ENCODE measurements at places on chromosomes 1 and 21.
A peak's percentile ranks its signal among the peaks of the same experiment; 100 is the strongest.

- DNase-seq, result no peak
Observed at GRCh38 chr1:185515696-185516095, 198.7 kb upstream of the IVNS1ABP start.

- peak; percentile 22 for DNase-seq
Observed at GRCh38 chr1:41653574-41653973, 169.1 kb upstream of the EDN2 start.

GRCh38 chr21:32412162-32413014 lies at the start of gene EVA1C:
EVA1C (plus strand) TSS chr21:32412706; CDS start chr21:32412854, 148 bp downstream.
- no peak for DNase-seq

GRCh38 chr21:38772646-38773045 lies 33.1 kb upstream of the ETS2 start:
- no peak for DNase-seq

- no peak for DNase-seq
Observed at GRCh38 chr1:55886856-55887712, 671.9 kb upstream of the USP24 start.

GRCh38 chr1:27522432-27523336 lies 32.7 kb upstream of the WASF2 start:
- DNase-seq, result peak; percentile 87

GRCh38 chr1:212366901-212367300 lies 47.8 kb downstream of the PACC1 start:
- DNase-seq, result no peak

- no peak for DNase-seq
Observed at GRCh38 chr1:25629836-25630235, 13.2 kb downstream of the MAN1C1 start.

DNA sequence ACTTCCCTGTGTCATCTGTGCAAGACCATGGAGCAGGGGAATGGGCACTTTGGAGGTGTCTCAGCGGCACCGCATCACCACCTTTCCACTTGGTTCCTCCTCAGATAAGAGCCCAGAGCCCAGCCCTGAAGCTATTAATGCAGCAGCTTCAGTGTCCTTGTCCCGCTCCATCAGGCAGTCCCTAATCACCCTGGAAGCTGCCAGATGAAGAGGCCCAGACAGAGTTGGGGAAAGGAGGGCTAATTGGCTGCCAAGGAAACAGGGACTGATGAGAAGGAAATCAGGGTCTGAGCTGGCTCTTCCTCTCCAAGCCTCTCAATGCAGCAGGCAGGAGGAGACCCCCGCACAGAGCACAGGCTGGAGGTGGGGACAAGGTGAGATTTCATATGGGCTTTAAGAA lies 83.1 kb upstream of the KLHDC7A start:
- DNase-seq, result no peak

DNA sequence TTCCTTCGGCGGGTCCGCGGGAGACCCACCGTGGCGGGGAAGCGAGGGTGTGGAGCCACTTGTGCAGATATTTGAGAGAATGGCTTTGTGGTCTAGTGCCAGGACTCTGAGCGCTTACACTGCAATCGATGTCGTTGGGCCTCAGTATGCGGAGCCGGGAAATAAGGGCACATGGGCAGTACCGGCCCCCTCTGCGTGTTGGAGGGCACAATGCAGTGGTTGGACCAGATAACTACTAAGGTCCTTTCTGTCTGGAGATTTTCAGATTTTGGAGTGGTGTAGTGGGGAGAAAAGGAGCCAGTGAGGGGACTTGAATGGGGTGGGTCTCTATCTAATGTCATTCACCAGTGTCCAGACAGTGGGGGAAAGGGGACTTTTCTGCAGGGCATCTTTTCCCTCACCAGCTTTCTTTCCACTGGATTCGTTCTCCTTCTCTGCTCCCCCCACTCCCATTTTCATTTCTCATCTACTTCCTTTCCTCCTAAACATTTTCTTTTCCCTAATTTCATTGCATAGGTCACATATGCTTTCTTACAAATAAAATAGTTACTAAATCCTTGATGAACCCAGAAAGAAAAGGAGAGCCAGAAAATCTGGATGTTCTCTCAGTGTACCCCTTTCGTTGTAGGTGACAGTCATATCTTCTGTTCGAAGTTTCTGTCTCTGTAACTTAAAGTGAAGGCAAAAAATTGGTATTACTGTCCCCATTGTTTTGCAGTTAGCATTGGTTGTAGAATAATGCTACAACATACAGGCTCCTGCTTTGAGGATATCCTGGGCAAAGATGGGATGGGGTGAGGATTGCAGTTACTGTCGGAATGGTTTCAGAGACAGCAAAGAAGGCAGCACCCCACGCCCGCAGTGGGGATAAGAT lies 1.4 kb downstream of the ATF3 start:
- DNase-seq, result no peak

DNA sequence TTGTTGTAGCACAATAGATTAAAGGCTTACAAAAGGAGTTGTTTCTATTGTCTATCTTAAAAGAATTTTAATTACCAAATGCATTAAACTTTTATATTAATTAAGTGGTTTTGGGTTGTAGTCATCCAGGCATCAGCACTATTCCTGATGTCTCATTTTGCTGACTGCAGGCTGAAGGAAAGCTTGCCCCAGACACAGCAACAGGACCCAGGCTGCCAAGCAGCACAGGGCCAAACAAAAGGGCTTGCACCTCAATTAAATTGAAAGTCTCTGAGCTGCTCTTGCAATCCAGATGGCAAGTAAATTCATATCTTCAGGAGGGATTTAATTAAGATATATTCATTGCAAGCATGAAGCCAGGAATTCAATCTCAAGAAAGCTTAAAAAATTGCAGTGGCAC lies 80.7 kb upstream of the CHODL start:
- DNase-seq, result no peak

- DNase-seq, result no peak
Observed at GRCh38 chr1:178540204-178540603, 27.3 kb downstream of the TEX35 start.

DNA sequence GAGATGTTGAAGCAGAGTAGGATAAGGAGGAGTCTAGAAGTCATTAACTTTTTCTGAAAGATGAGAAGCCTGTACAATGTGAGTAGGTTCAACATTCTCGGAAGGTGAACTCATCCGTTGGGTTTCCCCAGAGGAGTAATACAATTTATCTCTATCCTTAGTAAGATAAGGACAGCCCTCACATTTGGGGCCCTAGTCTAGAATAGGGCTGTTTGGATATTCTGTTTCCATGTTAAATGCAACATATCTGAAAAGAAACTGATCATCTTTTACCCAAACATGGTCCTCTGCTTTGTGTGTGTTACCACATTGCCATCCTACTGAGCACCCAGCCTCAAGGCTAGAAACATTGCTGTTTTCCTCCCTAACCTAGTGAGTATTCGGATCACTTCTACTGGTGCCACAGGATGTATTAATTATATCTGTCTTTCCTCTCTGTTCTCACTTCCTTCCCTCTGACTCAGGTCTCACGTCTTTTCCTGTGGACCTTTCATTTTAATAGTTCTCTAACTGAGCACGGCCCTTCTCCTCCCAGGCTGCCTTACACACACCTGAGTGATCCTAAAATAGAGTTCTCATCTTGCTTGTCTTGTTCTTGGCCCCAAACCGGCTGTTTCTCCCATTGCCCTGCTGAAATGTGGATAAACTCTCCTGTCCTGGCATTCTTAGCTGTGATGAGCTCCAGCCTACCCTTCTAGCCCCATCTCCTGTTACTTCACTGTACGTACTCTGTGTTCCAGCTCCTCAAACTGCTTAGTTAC lies 91.7 kb downstream of the CDC14A start:
- DNase-seq, result no peak

Data from left forelimb (tissue), 1 donor.